ELF-1 (cell line): ENCODE measurements at places on chromosomes 6 and 20.

GRCh38 chr6:137159912-137160311, 13.5 kb downstream of the IL22RA2 start:
- DNase-seq, result no peak

GRCh38 chr6:157614026-157614568, 208.9 kb upstream of the SNX9 start:
- no peak for DNase-seq

DNA sequence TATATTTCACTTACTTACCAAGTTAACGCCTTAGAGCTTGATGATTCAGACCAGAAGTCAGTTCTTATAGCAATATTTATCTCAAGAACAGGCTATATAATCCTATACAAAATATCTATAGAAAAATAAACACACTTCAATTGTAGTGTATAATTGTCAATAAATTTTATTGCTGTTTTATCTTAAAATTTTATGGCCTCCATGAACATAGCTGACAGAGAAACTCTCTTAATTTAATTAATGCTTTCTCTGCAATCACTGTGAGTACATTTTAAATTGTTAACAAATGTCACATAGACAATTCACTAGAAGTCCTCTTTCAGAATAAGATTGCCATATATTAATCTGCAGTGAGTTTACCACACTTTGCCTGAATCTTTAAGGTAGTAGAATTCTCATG, 178.6 kb downstream of the RFPL4B start:
- no peak for DNase-seq

DNA sequence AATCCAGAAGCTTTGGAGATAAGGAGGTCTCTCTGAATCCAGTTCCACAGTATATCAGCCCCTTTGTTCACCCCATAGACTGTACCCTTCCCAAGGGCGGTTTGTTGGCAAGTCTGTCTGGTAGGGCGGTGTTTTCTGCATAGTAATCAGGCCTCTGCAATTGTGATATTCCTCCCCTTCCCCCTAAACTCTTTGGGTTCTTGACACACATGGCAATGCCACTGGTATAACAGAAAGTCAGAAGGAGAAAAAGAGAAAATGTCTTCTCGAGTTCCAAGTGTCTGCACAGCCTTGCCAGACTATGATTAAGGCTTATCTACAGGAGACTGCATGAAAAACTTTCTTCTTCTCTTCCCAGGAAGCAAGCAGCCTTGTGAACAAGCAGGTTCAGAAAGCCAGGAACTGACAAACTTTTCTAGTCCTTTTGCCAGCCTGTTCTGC, 45.6 kb downstream of the FOXO3 start:
- peak; percentile 15 for DNase-seq

GRCh38 chr6:57342148-57342669, 24.8 kb downstream of the PRIM2 start:
- DNase-seq, result no peak

DNA sequence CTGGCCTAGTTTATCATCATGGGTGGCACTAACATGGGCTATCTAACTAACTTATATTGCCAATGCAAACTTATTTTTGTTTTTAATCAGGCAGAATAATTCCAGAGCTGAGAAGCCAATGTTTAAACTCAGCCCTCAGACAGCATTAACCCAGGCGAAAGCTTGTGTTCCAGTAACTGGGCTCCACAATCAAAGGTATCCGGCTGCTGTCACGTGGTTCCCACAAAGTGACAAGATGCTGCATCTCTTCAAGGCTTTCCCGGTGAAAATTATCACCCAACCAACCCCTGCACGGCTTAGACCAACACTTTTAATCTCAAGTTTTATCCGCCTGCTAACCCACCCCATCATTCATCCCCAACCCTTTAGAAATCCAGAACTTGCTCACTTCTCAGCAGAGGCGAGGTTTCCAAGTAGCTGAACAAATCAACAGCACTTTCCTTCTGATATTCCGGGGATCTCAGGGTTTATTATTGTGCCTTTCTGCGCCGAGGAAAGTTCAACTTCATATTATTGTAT, 885 bp downstream of the MTCL3 start:
- DNase-seq, result no peak

DNA sequence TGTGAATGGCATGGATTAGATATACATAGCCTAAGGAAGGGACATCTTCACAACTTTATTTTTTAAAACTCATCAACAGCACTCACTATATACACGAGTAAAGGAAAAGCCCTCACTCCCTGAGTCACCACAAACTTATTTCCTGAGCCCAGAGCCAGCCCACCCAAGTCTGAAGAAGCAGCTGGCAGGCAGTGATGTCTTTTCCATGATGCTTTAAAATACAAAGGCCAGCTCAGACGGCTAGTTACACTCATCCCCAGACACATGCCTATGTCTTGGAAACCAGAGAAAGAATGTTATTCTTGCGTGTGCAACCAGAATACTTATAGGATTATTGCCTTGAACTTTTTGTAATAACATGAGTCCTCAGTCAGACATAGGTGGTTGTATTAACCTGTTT, 114.4 kb downstream of the ADGRG6 start:
- peak; percentile 12 for DNase-seq

DNA sequence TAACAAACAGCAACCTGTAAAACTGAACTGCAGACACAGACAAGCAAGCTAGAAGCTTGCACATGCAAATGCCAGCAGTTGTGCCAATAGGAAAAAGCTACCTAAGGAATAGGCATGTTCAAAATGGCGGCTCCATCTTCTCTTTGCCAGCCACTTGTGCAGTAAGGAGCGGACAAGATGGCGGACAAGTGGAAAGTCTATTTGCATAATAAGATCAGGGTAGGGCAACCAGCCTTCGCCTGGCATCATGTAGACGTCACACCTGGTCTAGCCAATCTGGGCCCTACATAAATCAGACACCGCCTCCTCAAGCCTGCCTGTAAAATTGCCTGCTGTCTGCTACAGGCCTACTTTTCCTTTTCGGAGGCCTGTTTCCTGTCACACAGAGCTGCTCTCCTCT, 18.0 kb downstream of the C6orf52 start:
- DNase-seq, result peak; percentile 4

GRCh38 chr6:151702851-151703658, 104.4 kb upstream of the ESR1 start:
- DNase-seq, result peak; percentile 33

GRCh38 chr6:106103728-106104109, 17.6 kb downstream of the PRDM1 start:
- no peak for DNase-seq

GRCh38 chr20:13755809-13756208, 28.9 kb downstream of the ESF1 start:
- no peak for DNase-seq

GRCh38 chr6:3233321-3233720, 5.9 kb upstream of the TUBB2B start:
- no peak for DNase-seq

DNA sequence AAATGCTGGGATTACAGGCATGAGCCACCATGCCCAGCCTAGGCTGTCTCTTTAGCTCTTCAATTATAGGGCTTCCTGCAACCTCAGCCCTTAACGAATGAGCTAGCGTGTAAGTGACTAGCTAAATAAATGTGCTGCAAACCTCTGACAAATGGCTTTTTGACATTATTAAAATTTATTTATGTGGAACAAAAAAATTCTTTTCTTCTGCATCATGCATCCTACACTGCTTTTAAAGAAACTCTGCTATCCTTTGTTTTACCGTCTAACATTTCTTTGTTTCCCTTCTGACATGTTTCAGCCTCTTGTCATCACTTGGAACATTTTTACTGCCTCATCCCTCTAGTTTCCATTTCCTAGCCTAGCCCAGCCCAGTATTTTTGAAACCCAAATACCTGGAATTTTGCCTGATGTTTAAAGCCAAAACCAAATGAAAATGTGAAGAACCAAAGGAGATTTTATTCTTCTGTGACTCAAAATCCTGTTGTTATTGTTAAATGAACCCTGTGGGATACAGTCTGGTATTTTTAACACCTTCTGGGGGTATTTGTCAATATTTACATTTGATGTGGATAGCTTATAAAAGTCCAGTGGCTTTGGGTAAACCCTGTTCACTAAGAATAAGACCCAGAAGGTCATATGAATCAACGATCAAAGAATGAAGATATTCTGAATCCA, 9.5 kb downstream of the NT5E start:
- DNase-seq, result no peak

DNA sequence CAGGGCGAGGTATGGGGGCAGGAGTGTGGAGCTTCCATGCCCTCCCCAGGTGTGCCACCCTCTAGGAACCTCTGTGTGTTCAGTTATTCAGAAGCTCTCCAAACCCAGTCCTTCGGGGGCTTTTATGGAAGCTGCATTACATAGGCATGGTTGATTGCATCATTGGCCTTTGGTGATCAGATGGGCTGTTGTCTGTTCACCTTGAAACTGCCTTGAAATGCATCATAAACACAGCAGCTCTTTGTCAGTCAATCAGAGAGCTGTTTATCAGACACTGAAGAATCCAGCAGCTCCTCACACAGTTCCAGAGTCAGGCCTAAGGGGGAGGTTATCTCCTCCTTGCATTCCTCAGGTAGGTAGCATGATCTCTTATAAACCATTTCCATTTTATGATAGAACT, 62.4 kb downstream of the E2F3 start:
- peak; percentile 72 for DNase-seq

- no peak for DNase-seq
These were observed 162.2 kb downstream of the KCNQ5 start for GRCh38 chr6:72784071-72784470.

DNA sequence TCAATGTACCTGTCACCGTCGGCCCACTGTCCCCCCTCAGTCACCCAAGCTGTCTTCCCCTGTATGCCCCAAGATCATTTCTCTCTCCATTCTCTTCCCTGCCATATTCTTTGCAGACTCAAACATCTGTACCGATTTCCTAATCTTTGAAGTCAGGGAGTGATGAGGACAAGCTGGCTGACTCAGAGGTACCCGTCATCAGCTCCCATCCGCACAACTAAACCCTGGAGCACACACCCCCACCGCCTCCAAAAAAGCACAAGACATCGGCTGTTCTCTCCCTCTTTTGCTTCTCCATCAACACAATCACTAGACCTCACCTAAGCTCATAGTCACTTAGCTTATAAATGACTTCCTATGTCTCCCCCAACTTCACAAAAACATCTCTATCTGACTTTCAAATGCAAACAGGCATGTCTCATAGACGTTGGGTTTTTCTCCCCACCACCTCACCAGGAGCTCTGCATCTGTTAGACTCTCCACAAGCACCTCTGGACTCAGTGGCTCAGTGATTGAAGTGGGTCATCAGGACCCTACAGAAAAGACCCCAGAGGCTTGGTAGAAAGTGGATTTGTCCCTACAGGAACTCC, 11.5 kb upstream of the NFATC2 start:
- DNase-seq, result no peak

GRCh38 chr20:4985658-4986057, 15.7 kb downstream of the SLC23A2 start:
- DNase-seq, result no peak

GRCh38 chr6:113744861-113745260, 112.3 kb upstream of the MARCKS start:
- no peak for DNase-seq

DNA sequence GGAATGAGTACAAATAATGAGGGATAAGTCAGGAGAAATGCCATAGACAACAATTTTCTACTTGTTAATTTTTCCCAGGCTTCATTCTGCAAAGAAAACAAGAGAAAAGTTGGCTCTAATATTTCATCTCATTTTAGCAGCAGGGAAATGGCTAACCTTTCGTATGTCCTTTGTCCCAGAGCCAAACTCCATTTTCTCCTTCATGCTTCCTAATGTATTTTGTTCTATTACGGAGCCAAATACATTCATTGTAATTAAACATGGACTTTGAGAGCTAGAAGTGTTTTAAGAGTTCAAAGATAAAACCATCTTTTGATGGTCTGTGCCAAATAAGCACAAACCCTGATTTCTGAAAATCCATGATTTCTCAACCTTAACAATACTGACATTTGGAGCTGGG, 136.9 kb downstream of the PTCHD4 start:
- no peak for DNase-seq

- no peak for DNase-seq
These were observed 182.3 kb downstream of the KIF16B start for GRCh38 chr20:16390991-16391390.

DNA sequence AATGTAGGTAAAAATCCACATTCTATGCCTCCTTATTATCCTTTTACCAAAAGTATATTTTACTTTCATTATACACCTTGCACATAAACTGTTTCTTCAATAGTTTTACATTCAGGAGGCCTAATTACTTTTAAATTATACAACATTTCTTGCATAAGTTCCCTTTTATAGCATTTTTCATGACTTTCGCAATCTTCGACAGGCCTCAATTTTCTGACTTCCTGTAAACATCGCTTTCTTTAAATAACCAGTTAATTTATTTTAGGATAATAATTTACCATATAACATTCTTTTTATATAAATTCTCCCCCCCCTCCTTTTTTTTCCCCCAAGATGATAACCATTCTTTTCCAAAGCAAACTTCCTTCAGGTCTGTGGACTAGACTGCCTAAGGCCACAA, 9.2 kb downstream of the SLC35A1 start:
- DNase-seq, result no peak

- no peak for DNase-seq
These were observed 142.9 kb upstream of the OLIG3 start for GRCh38 chr6:137637121-137637520.

- peak; percentile 50 for DNase-seq
These were observed 102.3 kb downstream of the LYRM2 start for GRCh38 chr6:89536231-89536630.

DNA sequence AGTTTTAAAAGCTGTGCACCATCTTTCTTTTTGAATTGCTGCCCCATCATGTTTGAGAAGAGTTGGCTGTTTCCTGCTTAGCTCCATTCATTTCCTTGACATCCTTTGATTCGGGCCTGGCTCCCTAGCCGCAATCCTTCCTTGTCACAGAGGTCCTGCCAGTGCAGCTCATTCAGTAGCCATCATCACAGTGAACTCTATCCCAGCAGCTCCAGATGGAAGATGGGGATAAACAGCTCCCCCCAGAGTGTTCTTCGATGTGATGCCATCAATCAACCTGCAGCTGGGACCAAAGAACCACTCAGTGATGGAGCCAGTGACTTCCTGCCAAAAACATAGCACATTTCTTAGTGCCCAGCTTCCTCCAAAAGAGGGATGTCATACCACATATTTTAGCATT, 158.8 kb downstream of the FRK start:
- DNase-seq, result no peak

DNA sequence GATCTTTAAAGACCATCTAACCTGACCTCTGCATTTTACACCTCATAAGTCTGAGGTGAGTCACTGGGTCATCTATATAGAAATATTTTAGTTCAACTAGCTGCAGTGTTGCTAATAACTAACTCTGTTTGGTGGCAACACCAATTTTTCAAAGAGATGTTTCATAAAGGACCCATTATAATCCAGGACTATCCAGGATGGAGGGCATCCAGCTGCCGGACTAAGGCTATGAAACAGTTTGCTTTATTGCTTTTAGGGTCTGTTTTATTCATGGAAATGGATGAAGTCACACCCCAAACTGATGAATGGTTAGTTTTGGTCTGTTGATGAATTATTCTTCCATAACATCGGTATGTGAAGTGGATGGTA, 204.2 kb upstream of the GMDS start:
- no peak for DNase-seq
